ENCODE measurements at places on chromosomes 11 and 22. TPM values are rescaled to one million over a fixed set of nuclear protein-coding genes. Genes with fewer than 3 reads are reported as not detected.
A peak's percentile ranks its signal among the peaks of the same experiment; 100 is the strongest.

- peak overlapping the region; percentile 58 for H3K27ac ChIP-seq
- no peak for DNase-seq
- peaks cover 5% of the 10 kb centered on the region for H3K4me1 ChIP-seq
Measured at GRCh38 chr11:95999711-96000406, 76.0 kb upstream of the MTMR2 start.

- no peak for DNase-seq
- H3K27ac ChIP-seq: no peak overlapping the region
- H3K36me3 ChIP-seq: no peaks in the 10 kb centered on the region
- H3K4me1 ChIP-seq: no peaks in the 10 kb centered on the region
- H3K27me3 ChIP-seq: peaks cover 15% of the 10 kb centered on the region
- H3K4me3 ChIP-seq: no peak overlapping the region
Measured at GRCh38 chr11:35588627-35589026, 29.6 kb upstream of the FJX1 start.

DNA sequence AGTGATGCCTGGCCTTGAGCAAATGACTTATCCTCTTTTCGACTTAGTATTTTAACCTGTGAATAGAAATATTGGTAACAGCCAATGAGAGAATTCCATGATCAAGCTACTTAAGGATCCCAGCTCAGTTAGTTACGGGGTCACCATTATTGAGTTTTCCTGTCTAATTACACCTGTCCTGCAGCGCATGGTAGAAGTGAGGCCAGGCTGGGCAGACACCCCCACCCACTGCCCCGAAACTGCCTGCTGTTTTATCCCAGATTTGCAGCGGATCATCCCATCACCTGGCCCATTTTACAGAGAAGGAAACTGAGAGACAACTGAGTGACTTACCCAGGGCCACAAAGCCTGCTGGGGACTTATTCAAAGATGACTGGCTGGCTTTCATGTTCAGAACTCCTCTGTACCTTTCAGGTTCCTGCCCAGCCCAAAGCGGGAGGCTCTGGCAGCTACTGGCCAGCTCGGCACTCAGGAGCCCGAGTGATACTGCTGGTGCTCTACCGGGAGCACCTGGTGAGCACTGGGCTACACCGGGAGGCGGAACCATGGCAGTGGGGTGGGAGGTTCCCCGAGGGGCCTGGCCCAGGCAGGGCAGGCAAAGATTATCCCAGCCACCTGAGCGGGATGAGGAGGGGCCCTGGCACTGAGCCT is 1.4 kb downstream of the MUS81 start:
- DNase-seq: peak; percentile 6
- peak overlapping the region; percentile 97 for H3K4me3 ChIP-seq
- H3K36me3 ChIP-seq: no peaks in the 10 kb centered on the region
- peaks cover 31% of the 10 kb centered on the region for H3K4me1 ChIP-seq
- no peaks in the 10 kb centered on the region for H3K27me3 ChIP-seq
- H3K27ac ChIP-seq: peak overlapping the region; percentile 100

HBG1 gene
- not detected for total RNA-seq

Data from transverse colon (tissue), 4 donors.